ENCODE measurements at places on chromosomes 7 and 10. TPM values are rescaled to one million over a fixed set of nuclear protein-coding genes. Genes with fewer than 3 reads are reported as not detected.

- no peak for DNase-seq
Observed at GRCh38 chr7:41809529-41809939, 106.6 kb upstream of the INHBA start.

CRTAC1 gene
- 1.2 TPM for total RNA-seq

DNA sequence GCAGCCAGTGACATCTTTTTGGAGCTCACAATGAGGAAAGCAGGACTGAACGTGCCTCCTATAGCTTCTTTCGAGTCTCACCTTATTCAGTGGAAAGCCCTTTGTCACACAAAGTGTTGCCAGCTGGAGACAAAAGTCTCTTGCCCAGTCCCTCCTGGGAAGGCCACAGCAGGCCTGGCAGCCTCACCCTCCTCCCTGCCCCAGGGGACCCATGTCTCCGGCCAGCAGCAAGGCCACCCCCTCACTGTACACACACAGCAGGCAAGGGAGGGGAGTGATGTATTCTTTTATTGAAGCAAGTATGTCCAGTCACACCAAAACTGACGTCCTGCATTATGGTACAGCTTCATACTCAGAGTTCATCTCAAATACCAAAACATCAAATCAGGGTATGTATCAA lies 56.0 kb downstream of the CSGALNACT2 start:
- no peak for DNase-seq

GPC2 gene
- 48.8 TPM for total RNA-seq

GRCh38 chr10:99459217-99459616 lies 28.8 kb upstream of the GOT1 start:
- no peak for DNase-seq

DNA sequence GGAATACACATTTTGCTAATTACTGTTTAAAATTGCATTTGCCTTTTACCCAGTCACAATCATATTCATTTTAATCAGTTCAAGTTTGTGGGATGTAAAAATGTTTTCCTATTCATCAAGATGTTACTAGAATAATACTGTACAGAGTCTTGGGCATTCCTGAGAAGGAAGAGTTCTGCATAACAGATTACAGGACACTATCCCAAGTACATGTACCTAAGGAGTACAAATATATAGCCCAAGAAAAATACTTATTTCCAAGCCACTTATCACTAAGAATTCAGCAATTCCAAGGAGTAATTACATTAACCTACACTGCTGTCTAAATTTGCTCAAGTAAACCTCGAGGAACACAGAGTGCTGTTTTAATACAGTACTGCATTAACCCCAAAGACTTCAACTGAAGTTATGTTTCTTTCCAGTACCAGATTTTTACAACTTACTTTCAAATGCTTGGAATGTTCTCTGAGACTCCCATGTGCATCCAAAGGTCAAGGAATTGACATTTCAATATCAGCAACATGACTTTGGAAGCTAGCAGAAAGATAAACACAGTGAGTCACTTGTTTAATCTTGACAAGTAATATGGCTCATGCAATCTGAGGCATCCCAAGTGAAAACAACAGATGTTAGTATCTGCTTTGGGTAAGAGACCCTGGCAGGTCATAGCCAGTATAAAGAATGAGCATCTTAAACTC lies 125.4 kb upstream of the BET1 start:
- no peak for DNase-seq

- no peak for DNase-seq
Observed at GRCh38 chr7:115106316-115106715, 184.4 kb downstream of the MDFIC start.

DNA sequence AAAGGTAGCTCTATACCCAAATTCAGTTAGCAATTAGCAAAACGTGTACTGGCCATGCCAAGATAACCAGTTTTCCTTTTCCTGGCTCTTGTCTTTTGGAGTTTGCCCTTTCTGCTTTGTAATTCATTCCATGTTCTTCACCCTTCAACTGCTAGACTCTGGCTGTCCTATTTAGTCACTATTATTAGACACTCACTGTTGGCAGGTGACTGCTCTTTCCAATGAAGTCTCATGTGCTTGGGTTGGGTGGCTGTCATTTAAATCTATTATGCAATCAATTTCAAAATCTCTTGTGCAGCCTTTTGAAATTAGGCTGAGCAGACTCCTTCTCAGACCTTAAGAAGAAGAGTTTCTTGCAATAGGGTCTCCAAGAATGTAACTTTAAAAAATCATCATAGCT lies 266.5 kb downstream of the GPR158 start:
- DNase-seq: no peak

INSYN2A gene
- total RNA-seq: 0.28 TPM

- DNase-seq: no peak
Observed at GRCh38 chr10:15309221-15309620, 61.9 kb downstream of the FAM171A1 start.

GRCh38 chr10:72322030-72322279 lies 32.8 kb downstream of the DNAJB12 start:
- no peak for DNase-seq

DNA sequence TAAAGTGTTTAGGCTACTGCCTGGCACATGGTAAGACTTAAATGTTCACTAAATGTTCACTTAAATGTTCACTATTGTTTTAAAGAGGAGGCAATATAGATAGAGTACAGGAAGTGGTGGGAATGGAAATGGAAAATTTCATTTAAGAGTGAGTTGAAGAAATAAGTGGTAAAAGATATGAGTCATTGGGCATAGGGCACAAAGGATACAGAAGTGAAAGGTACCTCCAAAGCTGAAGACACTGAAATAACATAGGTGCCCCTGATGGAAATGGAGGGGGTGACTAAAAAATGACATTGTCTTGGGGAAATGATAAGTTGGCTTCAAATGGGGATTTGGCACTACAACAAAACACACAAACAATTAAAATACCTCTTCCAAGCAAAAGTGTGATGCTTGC lies 5.2 kb upstream of the FRA10AC1 start:
- no peak for DNase-seq

RARRES2 gene
- total RNA-seq: 169 TPM

DNA sequence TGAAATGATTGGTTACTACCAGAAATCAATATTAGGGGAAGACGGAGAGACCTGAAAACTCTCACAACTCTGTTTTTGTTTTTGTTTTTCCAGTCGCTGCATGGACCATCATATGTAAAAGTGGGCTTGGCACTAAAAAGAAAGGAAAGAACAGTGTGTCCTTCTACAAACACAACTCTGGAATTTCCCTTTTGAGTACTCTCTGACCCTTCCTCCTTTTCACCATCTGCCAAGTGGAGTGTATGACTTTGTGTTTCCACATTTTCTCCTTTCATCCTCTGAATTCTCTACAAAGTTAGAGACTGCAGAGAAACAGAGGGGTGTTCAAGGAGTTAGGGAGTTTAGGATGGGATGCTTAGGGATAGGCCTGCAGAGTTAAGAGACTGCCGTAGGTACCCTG lies 92.0 kb downstream of the MDFIC start:
- DNase-seq: no peak

MMD2 gene
- 0.38 TPM for total RNA-seq

- no peak for DNase-seq
Observed at GRCh38 chr10:28120795-28121194, 121.9 kb upstream of the ODAD2 start.

GRCh38 chr10:129133856-129134255 lies 333.2 kb upstream of the MGMT start:
- no peak for DNase-seq

CRYGN gene
- 0.59 TPM for total RNA-seq

DNA sequence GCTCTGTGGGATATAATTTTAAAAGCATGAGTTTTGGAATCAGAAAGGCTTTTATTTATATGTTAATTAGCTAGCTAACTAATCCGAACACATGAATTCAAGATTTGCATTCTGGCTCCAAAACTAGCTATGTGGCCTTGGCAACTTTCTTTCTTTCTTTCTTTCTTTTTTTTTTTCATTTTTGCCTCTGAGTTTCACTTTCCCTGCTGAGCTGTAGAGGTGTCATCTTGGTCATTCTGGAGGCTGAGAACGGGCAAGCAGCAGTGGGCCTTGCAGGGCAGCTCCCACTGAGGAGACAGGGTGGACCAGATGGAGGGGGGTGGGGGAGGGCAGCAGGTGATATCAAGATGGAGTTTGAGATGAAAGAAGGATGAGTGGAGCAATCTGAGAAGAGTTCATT lies 24.8 kb upstream of the SFMBT2 start:
- DNase-seq: no peak

- DNase-seq: peak; percentile 79
Observed at GRCh38 chr10:50625649-50626132, 1.9 kb upstream of the SGMS1 start.

- DNase-seq: peak; percentile 60
Observed at GRCh38 chr7:26843705-26844104, 20.7 kb downstream of the SKAP2 start.

DNA sequence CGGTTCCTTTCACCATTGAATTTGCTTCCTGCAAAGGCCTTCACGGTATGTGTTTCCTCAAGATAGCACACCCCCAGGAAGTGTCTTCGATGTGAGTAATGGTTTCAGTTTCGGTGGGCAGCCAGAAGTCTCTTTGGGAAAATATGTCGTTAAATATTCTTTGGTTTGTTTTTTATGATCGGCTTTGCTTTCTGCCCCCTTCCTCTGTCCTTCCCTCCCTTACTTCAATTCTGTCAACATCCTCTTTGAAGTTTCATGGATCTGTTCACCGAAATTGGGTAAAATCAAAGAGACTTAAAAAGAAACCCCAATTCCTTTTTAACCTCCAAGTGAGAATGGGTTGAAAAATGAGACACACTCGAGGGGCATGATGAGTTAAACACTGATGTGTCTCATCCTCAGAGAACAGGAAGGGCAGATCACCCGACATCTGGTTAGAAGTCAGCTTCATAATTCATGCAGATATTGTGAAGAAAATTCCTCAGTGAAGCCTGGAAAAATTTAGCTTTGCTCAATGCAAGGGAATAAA lies 170.8 kb upstream of the HABP2 start:
- no peak for DNase-seq

- no peak for DNase-seq
Observed at GRCh38 chr7:140358024-140358411, 40.3 kb downstream of the SLC37A3 start.

DNA sequence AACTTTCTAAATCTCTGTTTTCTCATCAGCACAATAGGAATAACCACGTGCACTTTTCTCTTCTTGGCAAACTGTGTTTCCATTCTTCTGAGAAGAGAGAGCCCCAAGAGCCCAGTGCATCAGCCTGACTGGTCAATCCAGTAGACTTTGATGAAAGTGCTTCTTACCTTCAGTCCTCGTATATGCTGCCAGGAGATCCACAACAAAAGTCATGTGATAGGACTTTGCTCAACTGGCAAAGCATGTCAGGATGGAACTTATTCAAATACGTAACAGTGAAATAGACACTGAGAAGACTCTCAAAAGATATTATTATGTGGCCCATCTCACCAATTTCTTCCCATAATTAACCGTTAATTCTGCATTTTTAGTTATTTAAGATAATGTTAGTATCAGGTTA lies 1031.5 kb upstream of the LRRTM3 start:
- no peak for DNase-seq

RPEL1 gene
- total RNA-seq: not detected

DNA sequence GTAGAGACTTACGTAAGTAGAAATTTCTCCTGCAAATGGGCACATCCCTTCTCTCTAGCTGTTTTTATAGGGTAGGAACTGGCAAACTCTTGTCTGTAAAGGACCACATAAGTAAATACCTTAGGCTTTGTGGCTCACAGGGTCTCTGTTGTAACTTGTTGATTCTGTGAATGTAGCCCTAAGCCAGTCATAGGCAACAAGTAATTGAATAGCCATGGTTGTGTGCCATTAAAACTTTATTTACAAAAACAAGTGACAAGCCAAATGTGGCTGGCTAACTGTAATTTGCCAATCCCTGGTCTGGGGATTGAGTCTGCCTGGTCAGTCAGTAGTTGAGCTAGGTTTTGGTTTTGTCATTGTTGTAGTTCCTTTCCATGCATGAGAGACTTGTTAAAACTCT lies 5.3 kb upstream of the KLF6 start:
- DNase-seq: no peak

- no peak for DNase-seq
Observed at GRCh38 chr7:22216832-22217475, 140.0 kb downstream of the RAPGEF5 start.
